ENCODE measurements at places on chromosomes 5 and 9.

DNA sequence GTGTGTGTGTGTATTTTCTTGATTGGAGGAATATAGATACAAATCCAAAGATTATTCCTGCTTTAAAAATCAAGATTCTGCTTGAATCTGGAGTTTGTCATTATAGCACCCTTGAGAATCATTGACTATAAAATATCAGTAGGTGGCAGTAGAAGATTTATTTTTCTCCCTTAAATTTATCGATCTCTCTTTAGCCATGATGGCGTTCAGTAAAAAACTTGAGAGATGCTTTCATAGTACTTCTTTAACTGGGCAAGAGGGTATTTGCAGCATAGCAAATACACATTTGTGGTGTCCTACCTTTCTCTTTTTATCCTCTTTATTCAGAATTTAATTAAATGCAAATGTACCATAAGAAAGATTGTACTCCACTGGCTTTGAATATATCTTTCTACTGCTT is 307.7 kb downstream of the ADGRV1 start:
- no peak for DNase-seq

DNA sequence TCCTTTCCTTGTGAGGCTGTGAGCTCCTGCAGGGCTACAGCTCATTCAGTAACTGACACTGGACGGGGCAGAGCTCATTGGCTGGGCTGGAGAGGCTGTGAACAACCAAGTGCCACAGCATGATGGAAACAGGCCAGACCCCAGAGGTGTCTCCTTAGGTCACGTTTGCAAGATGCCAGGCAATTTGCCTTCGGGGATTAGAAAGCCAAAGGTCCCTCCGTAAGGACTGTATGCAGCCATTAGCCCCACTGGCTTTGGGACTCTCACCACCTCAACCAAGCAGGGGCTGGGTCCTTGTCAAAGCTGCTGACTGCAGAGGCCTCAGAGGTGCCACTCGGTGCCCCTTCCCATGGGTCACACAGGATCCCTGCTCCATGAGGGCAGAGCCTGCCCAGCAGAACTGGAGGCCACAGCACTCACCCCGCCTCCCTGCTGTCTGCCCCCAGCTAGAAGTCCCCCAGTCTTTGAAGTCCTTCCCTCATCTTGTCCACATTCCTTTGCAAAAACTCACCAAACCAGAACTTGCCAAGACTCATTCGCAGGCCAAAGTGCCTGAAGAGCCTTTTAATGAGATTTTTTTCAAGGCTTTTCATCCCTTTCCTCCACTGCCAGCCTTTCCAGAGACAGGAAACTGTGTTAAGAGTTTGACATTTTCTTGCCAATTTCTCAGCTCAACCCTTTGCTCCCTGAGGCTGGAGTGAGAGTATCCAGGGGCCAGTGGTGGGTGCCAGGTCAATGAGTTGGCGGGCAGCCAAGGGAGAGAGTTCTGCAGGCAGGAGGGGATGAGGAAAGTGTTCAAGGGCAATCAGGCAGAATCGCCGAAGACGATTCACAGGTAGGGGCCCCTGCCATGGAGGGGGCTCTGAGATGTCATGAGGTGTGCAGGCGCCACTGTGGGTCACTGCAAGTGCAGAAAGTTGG is 39.7 kb upstream of the SLC25A51 start:
- no peak for DNase-seq

GRCh38 chr9:35490910-35491465 is 1.1 kb downstream of the RUSC2 start:
- no peak for DNase-seq

GRCh38 chr9:108743416-108743815 is 112.4 kb downstream of the ACTL7B start:
- DNase-seq = no peak

DNA sequence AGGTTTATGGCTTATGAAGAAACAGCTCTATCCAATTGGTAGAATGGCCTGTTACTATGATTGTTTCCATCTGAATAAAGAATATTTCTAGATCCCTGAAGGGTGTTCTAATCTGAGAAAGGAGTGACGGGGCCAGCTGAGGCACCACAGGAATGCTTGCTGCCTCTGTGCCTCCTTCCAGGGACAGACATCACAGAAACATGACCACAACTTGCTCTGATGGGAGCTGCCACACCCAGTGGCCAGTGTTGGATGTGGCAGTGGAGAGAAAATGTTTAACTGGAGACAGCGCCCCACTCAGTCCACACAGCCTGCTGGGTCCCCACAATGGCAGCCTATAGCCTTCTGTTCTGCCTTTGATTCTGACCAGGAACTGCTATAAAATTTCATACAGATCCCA is 38.6 kb upstream of the TESK1 start:
- peak; percentile 82 for DNase-seq

- no peak for DNase-seq
These were observed at the start of gene GAPT for GRCh38 chr5:58491216-58491892. Gene GAPT (plus strand): TSS chr5:58491435. CDS start chr5:58494537, 3,102 bp downstream.

GRCh38 chr9:110512817-110513216 is 66.7 kb downstream of the SVEP1 start:
- no peak for DNase-seq

DNA sequence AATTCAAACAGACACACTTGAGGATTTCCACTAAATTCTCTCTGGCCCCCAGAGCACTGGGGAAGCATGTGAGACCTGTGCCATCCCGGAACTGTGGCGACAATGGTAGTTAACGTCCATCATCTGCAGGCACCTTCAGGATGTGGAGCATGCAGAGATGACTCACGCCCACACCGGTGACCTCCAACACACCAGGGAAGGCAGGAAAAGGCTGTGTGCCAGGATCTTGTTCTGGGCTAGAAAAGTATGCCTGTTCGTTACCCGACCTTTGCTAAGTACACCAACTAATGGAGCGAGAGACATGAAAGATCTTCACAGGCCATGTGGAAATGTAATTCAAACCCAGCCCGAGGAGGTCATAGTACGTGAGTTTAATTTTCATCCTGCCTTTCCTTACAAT is 208.8 kb downstream of the MELK start:
- no peak for DNase-seq

DNA sequence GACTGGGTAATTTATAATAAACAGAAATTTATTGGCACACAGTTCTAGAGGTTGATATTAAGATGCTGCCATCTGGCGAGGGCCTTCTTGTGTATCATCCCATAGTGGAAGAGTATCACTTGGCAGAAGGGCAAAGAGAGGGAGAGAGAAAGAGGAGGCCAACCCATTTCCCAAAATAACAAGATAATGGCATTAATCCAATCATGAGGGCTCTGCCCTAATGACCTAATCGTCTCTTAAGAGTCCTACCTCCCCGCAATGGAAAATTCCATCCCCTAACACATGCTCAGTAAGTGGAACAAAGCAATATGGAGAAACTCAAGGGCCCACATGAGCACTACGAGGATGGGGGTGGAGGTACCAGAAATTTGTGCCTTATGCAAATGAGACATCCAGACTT is 17.6 kb upstream of the VDAC1 start:
- no peak for DNase-seq

DNA sequence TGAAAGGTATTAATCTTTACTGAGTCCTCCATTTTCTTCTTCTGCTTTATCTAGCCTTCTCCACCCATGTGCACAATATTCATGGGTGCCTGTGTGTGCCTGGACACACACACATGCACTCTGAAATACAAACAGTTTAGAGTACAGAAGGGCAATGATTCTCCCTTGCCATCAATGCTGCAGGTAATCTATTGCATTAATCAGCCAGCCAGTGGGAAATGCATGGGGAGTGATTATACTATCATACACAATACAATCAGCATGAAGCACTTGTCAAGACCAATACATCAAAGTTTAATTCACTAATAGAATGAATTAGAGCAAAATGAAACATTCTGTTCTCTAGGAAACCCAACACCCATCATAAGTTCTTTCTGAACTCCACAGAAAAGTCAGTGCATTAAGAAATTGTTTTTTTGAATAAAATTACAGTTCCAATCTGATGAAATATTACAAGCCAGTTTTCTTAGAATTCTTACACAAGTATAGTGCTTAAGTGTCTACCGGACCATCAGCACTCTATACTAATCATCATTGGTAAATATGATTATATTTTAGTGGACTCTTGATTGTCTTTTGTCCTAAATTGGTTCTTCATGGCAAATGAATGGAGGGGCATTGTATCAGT is 172.2 kb downstream of the ZSWIM6 start:
- no peak for DNase-seq

DNA sequence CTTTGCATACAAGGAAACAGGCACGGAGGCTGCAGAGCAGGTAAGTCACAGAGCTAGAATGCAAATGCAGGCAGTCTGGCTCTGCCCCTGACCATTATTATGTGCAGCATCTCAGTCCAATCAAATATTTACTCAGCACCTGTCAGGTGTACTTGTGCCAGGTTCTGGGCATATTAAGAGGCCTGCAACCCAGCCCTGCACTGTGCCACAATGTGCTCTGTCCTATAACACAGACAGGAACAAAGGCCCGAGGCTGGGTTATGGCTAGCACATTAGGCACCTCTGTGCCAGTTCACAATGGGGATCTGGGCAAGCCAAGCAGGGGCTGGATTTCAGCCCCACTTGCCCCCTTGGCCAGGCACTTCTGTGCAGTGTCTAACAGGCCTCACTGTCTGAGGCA is 14.0 kb downstream of the ARL15 start:
- no peak for DNase-seq

DNA sequence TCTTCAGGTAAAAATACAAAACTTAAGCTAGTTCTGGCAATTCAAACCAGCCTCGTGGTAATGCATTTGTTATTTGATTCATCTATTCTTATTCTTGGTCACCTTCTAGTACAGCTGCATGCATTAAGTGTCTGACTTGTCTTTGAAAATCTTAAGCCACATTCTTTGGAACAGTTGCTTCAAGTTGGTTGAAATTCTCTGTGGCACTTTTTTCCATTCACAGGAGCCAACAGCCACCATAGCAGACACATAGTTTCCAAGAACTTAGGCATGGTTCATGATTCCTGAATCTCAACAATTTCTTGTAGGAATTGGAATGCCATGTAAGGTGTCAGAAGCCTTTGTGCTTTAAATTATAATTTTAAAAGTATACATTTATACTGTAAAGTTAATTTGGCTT is 47.4 kb upstream of the MEF2C start:
- DNase-seq = no peak

- no peak for DNase-seq
These were observed 78.2 kb downstream of the ATP10B start for GRCh38 chr5:160773646-160774410.

GRCh38 chr5:115170134-115170928 is 623 bp upstream of the TRIM36 start:
- no peak for DNase-seq

- DNase-seq = no peak
These were observed 724.4 kb downstream of the TLE1 start for GRCh38 chr9:80964914-80965313.

DNA sequence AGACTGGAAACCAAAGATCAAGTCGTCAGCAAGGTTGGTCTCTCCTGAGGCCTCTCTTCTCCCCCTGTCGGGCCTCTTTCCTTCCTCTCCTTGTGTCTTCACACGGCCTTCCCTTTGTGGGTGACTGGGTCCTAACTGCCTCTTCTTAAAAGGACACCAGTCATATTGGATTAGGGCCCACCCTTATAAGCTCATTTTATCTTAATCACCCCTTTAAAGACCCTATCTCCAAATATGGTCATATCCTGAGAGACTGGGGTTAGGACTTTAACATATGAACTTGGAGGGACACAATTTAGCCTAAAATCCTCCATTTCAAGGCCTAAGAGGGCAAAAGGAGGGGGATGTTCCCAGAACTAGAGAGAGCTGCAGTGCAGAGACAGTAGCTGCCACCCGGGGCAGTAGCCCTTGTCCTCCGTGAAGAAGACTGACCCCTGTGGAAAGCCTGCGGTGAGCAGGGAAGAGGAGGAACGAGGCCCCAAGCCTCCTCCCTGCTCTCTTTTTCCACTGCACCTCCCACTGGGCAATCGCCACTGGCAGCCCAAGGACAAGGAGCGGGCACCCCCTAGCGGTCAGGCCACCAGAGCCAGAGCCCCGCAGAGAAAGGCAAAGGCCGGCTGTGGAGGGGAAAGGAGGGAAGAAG is 34.9 kb downstream of the CFAP90 start:
- peak; percentile 86 for DNase-seq

GRCh38 chr9:79667817-79668436 is 96.2 kb downstream of the TLE4 start:
- no peak for DNase-seq

- no peak for DNase-seq
These were observed 60.0 kb upstream of the DHFR start for GRCh38 chr5:80714570-80715298.

- DNase-seq = no peak
These were observed 252.8 kb downstream of the FBXL7 start for GRCh38 chr5:15752663-15753285.

- no peak for DNase-seq
These were observed 950.7 kb downstream of the TLE4 start for GRCh38 chr9:80522465-80522864.

DNA sequence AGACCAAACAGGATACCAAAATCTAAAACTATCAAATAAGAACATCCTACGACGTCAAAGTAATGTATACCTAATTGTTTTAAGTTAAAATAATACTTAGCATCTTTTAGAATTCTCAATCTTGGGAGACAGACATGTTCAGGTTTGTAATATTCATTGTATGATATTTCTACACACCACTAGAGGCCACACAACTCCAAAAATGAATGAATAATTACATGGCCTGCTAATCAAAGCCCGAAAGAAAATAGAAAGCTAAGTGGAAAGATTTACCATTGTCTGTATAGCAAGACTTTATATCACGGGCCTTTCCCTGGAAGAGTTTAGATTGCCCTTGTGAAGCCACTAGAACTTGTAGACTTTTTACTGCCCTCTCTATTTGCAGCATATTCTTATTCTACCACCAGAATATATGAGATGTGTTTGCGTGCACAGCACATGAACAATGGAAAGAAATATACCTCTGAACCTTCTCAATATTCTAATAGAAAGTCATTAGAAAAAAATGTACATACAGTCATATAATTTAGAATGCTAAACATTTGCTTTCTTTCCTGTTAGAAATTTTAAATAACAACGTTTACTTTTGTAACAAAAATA is 380.1 kb upstream of the NUDT12 start:
- DNase-seq = no peak

- no peak for DNase-seq
These were observed 20.7 kb downstream of the CDC37L1 start for GRCh38 chr9:4700091-4700490.

DNA sequence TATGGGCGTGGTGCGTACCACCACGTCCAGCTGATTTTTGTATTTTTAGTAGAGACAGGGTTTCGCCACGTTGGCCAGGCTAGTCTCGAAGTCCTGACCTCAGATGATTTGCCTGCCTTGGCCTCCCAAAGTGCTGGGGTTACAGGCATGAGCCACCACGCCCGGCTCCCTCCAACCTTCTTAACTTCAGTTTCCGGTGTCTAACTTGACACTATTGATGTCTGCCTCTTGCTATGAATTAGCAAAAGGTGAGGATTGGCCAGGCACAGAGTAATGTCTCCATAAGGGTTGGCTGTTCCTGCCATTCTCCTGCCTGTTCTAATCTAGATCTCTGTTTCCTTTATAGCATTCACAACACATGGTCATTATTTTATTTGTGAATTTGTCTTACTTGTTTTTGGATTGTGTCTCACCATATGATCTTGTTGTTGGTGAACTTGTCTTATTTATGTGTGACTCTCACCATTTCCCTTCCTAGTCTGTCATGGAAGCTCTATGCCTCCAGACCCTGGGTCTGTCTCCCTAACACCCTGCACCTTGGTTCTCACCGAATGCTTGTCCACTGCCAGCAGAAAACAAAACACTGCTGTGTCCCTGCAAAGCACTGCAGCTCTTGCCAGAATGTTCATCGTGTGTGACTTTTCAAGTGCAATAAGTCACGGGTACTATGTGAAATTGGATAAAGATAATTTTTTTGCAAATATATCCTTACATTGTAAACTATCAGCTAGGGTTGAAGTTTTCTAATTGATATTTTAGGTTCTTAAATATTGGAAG is 26.0 kb downstream of the BASP1 start:
- no peak for DNase-seq

Data from coronary artery (tissue), 2 donors.